ENCODE measurements at places on chromosomes 1 and 21.

- no peak for DNase-seq
These were observed 42.1 kb downstream of the MYOM3 start for GRCh38 chr1:24069817-24070216.

GRCh38 chr1:24721533-24721932 lies 23.7 kb upstream of the CLIC4 start:
- no peak for DNase-seq

DNA sequence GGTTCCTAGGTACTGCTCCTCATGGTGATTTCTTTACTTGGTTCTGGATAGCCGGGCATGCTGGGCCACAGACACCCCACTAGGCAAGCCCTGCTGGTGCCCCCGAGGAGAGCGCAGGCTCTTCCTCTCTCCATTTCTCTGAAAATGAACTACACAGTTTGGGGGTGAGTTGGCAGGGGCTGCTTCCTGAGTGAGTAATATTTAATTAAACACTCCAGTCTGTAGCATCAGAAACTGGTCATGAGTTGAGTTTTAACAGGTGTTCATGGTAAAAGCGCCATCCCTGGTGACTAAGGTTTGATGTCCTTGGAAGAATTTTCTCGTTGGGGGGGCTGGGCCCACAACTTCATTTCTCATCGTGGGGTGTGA lies 1.7 kb downstream of the SPSB1 start:
- no peak for DNase-seq

DNA sequence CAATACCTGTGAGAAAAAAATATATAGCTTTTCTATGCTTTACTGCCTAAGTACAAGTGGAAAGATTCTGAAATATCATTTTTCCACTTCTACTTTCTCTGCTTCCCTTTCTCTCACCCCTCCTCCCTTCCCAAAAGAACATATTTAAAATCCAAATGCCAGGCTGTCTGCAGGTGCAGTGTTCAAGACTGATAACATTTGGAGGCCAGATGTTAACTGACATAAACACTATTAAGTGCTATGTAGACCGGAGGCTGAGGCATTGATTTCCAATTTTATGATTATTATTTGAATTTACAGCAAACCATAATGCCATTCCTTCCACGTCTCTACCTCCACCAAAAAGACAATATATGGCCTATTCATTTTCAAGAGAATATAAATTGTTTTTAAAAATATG lies 296.9 kb upstream of the SGIP1 start:
- peak; percentile 43 for DNase-seq

GRCh38 chr1:203185061-203185461 lies 1.4 kb downstream of the CHI3L1 start:
- no peak for DNase-seq

DNA sequence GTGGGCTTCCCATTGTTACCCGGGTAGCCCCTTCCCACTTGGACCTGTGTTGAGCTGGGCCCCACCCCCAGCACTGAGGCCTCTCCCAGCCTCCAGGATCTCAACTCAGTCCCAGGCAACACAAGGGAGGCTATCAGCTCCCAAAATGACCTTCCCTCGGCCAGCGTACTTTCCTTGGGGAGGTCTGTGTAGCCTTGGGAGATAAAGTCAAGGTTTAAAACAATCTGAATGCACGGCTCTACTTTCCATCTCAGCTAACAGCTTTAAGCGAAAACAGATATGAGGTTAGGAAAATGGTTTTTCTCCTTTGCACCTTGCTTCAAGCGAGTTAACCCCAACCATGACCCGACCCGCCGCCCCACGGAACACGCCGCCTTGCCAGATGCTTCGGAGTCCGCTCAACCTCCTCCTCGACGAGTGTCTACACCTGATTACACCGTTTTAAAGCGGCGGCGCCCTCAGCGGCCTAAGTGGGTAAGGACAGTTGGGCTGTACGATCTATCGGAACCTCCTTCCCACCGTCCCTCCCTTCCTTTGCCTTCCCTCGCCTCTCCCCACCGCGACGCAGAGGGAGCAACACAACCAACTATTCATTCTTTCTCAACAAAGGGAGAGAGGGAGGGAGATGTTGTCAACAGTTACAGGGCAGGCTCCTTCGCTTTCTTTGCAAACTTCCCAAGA lies 1.1 kb downstream of the BCAR3 start:
- peak; percentile 66 for DNase-seq

GRCh38 chr1:58936973-58937372 lies 153.1 kb upstream of the JUN start:
- DNase-seq, result no peak

- DNase-seq, result peak; percentile 87
These were observed 22.7 kb downstream of the UBASH3A start for GRCh38 chr21:42426424-42426823.
